Progenitor cell of endocrine pancreas (in vitro differentiated cells): ENCODE measurements at places on chromosomes 5 and 9. TPM values are rescaled to one million over a fixed set of nuclear protein-coding genes. Genes with fewer than 3 reads are reported as not detected.

DNA sequence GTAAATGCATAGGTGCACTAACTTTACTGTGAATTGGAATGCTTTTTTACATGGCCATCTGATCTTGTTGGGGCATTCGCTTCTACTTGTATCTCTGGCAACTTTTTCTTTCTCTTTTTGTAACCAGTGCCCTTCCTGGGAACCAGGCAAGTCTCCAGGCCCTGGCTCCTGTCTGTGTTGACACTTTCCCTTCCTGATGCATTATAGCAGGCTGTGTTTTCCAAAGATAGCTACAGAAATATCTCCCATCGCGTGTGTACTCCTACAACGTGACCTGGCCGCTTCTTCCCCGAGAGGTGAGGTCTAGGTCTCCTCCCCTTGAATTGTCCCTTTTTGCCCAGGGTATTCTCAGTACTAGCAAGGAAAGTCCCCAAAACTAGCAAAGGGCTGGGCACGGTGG lies 81.1 kb upstream of the SPIN1 start:
- no peak for DNase-seq

GRCh38 chr5:162487528-162488525 lies 420.3 kb downstream of the GABRG2 start:
- DNase-seq = no peak

DNA sequence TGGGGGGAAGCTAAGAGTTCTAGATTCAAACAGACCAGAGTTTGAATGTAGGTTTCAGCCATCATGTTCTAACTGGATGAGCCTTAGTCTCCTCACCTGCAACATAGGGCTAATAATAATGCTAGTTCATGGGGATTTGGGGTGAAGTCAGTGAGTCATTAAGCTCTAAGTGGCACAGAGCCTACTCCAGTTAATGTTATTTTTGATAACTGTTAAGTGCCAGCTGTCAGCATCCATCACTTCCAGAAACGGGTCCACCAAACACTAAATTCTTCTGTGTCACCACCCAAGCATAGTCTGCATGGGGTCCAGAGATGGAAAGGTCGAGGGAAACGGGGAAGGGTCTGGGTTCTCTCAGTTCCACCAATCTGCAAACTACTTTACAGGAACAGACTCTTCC lies 1.8 kb upstream of the TSC1 start:
- no peak for DNase-seq

The PAXX gene
- 54.9 and 57.1 TPM in 2 replicates for total RNA-seq

GRCh38 chr9:138066049-138066448 lies 188.5 kb downstream of the CACNA1B start:
- no peak for DNase-seq

GRCh38 chr9:28073270-28073669 lies 500.0 kb upstream of the C9orf72 start:
- DNase-seq = no peak

GRCh38 chr9:137215196-137215986 lies 6.6 kb downstream of the RNF208 start:
- no peak for DNase-seq

DNA sequence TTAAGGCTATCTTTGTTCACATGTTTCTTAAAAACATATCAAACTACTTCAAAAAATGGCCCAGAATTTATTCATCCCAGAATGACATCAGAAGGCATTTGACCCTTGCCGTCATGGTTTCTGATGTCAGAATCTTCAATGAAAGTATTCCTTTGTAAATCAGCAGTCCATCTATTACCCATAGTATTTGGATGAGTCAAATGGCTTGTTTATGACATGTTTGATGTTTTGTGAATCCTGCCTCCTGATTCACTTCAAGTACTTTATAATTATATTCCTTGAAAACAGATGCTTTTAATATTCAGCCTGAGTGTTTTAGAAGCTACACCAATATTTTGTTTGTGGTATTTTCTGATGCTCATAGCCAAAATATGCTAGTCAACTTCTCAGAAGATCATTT lies 200.8 kb upstream of the MEF2C start:
- no peak for DNase-seq

DNA sequence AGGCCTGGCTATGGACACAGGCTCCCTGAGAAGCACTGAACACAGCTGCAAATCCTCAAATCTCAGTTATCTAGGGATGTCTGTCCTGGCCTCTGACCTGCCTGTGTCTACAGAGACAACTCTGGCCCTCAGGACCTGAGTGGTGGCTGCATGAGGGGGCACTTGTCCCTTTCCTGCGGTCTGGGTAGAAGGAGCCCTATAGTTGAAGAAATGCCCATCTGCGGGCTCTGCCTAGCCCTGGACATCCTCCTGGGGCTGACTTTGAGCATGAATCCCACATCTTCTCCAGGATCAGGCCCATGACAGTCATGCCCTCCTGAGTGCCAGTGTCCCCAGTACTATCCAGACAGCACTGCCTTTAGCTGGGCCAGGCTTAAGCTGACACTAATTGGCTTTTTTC lies 10.0 kb downstream of the DNAJB5 start:
- no peak for DNase-seq

The TAF1L gene
- not detected in 2 replicates for total RNA-seq

GRCh38 chr5:74833537-74834266 lies 32.5 kb downstream of the FAM169A start:
- no peak for DNase-seq

DNA sequence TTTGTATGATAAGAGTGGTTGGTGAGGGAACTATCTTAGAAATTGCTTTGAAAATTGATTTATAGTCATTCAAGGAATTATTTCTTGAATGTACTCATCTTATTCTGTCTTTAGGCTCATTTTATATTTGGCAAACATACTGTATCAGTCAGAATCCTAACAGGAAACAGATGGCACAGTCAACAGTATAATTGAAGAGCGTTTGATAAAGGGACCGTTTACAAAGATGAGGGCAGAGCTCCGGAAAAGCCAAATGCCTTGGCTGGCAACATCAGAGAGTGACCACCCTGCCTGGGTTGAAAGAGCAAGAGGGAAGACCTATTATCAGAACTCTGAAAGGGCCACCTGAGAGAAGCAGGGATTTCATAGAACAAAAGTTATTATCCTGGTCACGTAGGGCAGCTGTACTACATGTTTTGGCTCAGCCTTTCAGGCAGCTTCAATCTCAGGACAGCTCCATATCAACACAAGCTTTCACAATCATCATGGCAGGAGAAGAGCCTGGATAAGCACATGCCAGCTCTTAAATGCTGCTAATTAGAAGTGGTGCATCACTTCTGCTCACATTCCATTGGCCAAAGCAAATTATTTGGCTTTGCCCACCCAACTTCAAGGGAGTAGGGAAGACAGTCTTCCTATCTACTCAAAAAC lies 47.2 kb upstream of the ARL15 start:
- DNase-seq = no peak

The NR6A1 gene
- total RNA-seq = 71.6 and 86.4 TPM in 2 replicates
